NCI-H1930 (cell line): ENCODE measurements at places on chromosomes 7 and 10.

DNA sequence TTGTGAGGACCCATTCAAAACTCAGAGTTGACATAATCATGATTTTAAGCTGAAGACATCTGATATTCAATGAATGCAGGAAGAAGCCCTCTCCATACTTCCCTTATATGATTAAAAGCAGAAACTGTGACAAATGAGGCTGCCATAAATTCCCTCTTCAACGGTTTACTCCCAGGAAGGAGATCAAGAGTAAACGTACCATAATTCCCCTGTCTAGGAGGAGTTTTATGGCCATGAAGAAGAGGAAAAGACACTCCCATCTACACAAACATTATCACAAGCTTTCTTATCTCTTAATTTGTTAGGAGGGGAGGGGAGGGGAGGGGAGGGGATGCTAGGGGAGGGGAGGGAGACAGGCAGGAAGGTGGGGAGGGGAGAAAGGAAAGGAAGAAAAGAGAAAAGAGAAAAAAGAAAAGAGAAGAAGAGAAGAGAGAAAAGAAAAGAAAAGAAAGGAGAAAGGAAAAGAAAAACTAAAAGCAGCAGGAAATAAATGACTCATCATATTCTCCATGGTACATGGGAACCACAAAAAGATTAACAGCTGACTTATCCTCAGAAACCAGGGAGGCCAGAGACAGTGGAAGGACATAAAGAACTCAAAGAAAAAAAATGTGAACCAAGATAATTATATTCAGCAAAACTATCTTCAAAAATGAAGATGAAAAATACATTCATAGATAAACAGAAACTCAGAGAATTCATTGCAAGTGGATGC is 121.6 kb downstream of the ALOX5 start:
- DNase-seq, result no peak

DNA sequence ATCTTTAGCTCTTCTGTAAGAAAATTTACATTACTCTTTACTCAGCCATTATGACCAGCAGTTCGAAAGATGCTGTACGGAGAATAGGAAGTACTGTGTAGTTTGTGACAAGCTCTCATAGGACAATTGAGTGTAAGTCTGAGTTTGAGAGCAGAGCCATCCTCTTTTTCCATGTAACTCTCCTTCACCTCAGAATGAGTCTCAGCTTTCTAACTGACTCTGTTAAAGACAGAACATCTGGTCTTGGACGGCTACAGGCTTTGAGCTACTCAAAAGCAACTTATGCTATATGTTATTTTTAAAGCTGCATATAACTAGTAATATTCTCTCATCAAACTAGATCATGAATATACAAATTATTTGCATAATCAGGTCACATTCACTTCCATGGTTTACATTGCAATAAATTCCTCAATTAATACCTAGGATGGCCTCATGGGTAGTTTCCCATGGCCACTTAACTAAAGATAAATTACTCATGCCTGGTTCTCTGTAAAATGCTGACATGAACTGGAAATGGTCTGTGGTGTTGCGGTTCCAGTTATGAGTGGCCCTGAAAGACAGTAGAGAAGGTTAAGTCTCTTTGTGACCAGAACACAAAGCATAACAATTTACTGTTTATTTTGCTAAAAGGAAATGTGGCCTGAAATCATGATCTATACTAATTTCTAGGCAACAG is 358.7 kb downstream of the PHF14 start:
- DNase-seq, result no peak

GRCh38 chr10:92323079-92323478 is 32.1 kb downstream of the MARCHF5 start:
- no peak for DNase-seq

GRCh38 chr10:43053825-43054224 is 23.0 kb upstream of the RET start:
- DNase-seq, result no peak

DNA sequence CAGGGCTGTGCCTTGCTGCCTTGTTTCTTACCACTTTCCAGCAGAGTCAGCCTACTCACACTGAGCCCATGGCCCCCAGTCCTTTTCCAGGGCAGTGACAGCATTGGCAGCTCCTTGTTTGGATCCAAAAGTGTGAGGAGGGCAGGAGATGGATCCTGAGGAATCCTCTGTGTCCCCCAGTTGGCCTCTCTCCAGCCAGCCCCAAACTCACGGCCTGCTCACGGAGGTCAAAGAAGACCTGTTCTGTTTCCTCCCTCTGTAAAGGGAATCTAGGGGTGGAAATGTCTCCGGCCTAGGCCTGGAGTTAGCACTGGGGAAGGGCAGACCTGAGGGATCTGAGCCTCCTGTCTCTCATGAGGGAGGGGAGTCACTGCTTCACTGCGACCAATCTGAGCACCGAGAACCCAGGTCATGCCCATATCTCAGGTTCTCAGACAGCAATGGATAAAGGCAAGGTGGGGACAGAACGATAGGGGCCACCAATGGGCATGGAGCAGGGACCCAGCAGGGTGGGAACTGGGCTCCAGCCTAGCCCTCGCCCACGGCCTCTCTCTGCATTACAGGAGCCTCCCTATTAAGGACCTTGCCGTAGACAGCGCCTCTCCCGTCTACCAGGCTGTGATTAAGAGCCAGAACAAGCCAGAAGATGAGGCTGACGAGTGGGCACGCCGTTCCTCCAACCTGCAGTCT is 23.2 kb downstream of the LDB3 start:
- no peak for DNase-seq

DNA sequence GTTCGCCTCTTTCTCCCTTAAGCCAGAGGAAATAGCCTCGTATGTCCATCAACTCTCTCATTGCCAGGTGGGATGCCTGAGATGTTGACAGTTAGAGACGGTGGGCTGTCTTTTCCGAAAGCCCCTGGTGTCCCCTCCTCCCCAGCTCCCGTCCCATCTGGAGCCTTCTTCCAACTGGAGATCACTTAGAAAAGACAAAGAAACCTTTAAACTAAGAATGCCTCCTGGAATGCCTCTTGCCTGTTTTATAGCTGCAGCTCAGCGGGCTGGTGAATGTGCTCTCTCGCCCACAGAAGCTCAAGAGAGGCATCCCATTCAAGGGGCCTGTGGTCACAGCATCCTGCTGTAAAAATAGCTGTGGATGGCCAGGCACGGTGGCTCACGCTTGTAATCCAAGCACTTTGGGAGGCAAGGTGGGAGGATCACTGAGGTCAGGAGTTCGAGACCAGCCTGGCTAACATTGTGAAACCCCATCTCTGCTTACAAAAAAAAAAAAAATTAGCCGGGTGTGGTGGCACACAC is 5.2 kb upstream of the MYL10 start:
- DNase-seq, result no peak

- DNase-seq, result no peak
These were observed 105.0 kb downstream of the OTUD1 start for GRCh38 chr10:23543691-23544380.

DNA sequence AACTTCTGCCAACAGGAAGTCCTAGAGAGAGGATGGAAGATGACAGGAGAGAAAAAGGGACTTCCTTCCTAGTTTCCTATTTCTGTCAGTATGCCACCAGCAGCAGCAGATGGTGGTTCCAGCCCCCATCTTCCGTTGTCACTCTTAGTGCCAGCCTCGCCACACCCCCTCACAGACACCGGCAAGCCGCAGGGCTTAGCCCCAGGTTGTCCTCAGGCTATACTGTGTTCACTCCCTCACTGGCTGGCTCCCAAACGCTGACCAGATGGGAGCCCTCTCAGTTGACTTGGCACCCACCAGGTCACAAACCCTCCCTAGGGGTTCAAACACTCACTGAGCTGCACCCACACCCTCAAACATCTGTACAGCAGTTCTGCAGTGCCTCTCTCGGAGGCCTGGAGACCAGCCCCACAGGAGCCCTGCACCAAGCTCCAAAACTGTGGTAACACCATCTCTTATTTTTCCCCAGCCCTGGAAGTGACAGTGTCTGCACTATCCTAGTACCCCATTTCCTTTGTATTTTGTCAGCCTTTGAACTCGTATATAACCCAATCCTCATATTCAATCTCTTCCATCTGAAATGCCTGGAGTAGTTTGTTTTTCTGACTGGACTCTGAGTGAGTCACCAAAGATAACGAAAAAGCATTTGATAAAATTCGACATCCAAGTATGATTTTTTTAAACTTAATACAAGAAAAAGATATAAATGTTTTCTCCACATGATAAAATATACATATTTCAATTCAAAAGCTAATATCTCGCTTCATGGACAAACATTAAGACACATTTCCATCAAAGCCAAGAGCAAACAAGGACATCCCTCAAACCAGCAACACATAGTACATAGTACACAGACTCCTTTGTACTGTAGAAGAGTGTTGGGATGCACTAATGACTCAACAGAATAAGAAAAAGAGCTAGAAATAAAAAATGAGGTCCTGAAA is 34.5 kb downstream of the SMURF1 start:
- no peak for DNase-seq

- peak; percentile 77 for DNase-seq
These were observed 508.2 kb downstream of the ZWINT start for GRCh38 chr10:55852900-55853299.

- DNase-seq, result no peak
These were observed 1.8 kb downstream of the WDR37 start for GRCh38 chr10:1058017-1058416.

- DNase-seq, result no peak
These were observed 11.3 kb downstream of the PI4K2A start for GRCh38 chr10:97651773-97652172.

- no peak for DNase-seq
These were observed 144.2 kb upstream of the TNRC18 start for GRCh38 chr7:5567790-5568189.

GRCh38 chr10:119782981-119783664 is 57.3 kb downstream of the INPP5F start:
- DNase-seq, result no peak

DNA sequence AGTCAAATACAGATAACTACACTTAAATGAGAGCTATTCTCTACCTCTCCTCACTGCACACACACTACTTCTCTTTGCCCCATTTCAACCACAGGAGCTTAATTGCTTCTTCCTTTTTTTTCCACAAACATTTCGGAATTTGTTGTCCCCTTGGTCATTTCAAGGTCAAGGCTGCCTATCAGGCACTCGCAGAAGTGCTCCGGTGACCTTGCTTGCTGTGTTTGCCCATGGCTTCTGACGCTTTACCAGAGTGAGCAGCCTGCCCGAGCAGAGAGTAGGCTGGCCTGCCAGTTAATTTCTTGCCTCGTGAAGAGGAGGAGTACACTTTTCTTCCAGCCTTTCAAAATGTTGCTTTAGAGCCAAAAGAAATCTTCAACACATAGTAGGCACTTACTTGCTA is 297.1 kb upstream of the LRGUK start:
- no peak for DNase-seq

GRCh38 chr10:122485670-122486069 is 24.3 kb downstream of the HTRA1 start:
- DNase-seq, result no peak

DNA sequence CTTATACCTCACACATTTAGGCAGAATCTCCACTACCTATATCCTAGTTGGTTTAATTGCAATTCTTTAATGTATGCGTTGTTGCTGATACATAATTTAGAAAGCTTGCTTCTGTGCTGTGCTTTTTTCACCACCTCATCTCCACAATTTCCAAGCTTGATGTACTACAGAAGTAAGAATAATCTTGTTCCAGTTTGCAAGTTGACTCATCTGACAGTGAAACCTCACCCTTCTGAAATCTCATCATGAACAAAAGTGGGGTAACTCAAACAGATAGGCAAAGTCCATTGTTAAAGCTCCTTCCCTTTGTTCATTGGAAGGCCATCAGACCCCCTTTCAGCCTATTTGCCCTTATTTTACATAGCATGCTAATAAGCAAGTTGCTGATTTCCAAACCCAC is 13.6 kb downstream of the EIF4EBP2 start:
- DNase-seq, result no peak

- no peak for DNase-seq
These were observed 48.9 kb upstream of the PDZD8 start for GRCh38 chr10:117424171-117424570.

DNA sequence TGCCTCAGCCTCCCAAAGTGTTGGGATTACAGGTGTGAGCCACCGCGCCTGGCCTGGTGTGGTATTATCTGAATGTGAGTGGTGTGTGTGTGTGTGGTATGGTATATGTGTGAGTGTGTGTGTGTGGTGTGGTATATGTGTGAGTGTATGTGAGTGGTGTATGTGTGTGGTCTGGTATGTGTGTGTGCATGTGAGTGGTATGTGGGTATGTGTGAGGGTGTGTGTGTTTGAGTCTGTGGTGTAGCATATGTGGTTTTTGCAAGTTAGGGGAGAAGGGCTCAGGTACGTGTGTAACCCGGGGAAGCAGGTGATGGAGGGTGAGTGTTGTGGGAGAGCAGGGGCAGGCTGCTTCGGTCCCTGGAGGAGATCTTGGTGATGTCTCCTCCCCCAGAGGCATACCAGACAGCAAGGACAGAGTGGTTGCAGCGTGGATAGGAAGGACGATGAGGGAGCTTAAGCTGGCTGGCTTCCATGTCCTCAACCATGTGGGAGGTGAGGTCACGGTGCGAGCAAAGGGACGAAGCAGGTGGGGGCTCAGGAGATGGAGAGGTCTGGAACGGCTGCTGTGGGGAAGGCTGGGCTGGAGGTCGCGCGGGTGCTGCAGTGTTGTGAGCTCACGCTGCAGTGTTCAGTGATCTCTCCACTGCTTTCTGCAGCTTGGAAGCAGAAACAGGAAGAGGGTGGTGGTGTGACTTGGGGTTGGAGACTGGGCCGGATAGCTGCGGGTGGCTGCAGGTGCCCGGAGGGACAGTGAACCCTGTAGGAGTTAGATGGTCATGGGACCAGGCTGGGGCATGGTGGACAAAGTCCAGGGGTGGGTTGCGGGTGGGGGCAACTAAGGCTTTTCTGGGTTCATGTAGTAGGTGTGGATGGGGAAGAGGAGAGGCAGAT is 5.0 kb downstream of the ZYX start:
- no peak for DNase-seq

- DNase-seq, result no peak
These were observed 22.5 kb downstream of the DRGX start for GRCh38 chr10:49373361-49373760.

GRCh38 chr7:101736084-101736483 is 81.3 kb upstream of the CUX1 start:
- DNase-seq, result no peak
